ENCODE measurements at places on chromosomes 4 and X.

- DNase-seq = no peak
Measured at GRCh38 chr4:72743078-72743477, 174.1 kb upstream of the ADAMTS3 start.

DNA sequence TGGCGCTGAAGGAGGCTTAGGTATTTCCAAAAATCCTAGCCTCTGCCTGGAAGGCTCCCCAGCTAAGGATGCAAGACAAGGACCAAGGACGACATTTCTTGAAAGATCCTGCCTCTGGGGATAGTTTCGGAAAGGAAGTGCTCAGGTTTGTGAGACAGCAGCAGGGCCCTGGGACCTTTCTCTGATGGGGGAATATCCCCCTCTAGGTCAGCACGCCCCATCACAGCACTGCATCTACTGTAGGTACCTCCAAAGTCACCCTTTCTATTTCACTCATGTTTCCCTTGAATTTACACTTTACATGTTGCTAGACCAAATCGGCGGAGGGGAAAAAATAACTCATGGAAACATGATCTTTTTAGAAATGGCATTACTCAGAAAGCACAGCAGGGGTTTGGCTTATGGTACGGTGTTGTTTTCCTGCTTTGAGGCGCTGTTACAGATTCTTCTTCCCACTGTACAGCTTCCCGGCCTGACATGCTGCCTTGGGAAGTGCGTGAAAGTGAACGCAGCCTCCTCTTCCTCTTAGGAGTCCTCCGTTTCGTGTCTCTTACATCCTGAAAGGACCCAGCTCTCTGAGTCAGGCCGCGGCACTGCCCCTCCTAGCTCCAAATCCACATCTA is 77.2 kb upstream of the DHRSX start:
- DNase-seq = no peak

DNA sequence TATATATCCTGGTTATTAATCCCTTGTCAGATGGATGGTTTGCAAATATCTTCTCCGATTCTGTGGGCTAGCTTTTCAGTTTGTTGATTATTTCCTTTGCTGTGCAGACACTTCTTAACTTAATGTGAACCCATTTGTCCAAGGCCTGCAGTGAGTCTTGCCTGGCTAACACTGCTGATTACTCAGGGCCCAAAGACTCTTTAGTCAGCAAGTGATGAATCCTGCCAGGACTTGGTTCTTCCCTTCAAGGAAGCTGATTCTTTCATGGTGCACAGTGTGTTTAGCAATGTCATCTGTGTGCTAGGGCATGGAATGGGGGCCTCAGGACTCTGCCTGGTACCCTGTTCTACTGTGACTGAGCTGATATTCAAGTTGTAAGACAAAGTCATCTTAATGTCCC is 81.8 kb upstream of the TEX13A start:
- no peak for DNase-seq

GRCh38 chrX:136028383-136028984 is 43.2 kb downstream of the SLC9A6 start:
- DNase-seq = peak; percentile 51

DNA sequence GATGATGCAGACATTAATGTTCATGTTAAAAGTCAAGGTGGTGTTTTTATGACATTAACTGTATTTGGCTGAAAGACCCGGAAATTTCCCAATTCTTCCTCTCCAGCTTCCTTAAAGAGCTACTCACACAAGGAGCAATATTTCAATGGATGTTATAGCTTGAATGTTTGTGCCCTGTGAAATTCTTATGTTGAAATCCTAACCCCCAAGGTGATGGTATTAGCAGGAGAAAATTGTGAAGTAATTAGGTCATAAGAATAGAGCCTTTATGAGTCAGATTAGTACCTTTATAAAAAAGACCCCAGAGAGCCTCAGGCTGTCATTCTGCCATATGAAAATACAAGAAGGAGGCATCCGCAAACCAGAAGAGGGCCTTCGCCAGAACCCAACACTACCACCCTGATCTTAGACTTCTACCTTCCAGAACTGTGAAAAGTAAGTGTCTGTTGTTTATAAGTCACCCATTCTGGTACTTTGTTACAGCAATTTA is 3.6 kb downstream of the TLR1 start:
- no peak for DNase-seq

- DNase-seq = no peak
Measured at GRCh38 chrX:69020316-69020715, 144.9 kb downstream of the PJA1 start.

DNA sequence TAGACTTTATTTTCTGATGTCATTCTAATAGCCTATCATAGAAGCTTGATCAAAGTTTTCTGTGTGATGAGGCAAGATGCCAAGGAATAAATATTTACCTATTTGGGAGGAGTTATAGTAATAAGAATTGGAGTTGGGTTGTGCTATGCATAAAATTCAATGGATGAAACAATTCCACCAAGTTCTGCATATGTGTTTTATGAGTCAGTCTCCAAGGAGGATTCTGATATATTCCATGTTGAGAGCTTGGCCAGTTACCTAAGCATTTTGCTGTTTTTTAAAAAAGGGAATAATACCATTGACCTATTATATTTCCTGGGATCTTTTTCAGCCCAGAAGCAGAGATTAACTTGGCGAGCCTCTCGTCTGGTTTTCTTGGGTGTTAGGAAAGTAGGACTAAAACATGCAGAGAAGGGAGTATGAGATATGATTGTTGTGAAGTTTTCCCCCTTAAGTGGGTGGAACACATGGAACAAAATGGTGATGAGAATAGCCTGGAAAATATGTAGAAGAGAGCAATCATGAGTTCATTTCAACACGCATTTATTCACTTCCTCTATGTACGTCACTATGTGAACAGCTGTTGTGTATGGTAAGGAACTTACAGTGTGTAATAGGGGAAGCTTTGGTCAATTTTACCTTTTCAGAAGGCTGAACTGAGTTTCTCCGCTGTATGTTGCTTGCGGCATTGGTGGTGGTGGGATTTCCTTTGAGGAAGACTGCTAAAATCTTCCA is 39.2 kb downstream of the POLA1 start:
- no peak for DNase-seq

- no peak for DNase-seq
Measured at GRCh38 chr4:47538111-47538824, 53.2 kb downstream of the ATP10D start.

GRCh38 chr4:77052352-77052751 is 23.4 kb downstream of the CCNI start:
- DNase-seq = peak; percentile 65

- DNase-seq = no peak
Measured at GRCh38 chr4:118712872-118713271, 27.7 kb downstream of the METTL14 start.

- no peak for DNase-seq
Measured at GRCh38 chr4:85200106-85200505, 233.6 kb upstream of the WDFY3 start.

- no peak for DNase-seq
Measured at GRCh38 chr4:3512279-3512678, 19.9 kb downstream of the LRPAP1 start.

- peak; percentile 36 for DNase-seq
Measured at GRCh38 chr4:792626-793092, 33.3 kb downstream of the CPLX1 start.

GRCh38 chr4:9899306-9900055 is 118.0 kb downstream of the DRD5 start:
- no peak for DNase-seq

- peak; percentile 31 for DNase-seq
Measured at GRCh38 chrX:24241822-24242648, 71.8 kb downstream of the SUPT20HL2 start.

GRCh38 chr4:7398788-7399439 is 35.8 kb downstream of the PSAPL1 start:
- DNase-seq = no peak

DNA sequence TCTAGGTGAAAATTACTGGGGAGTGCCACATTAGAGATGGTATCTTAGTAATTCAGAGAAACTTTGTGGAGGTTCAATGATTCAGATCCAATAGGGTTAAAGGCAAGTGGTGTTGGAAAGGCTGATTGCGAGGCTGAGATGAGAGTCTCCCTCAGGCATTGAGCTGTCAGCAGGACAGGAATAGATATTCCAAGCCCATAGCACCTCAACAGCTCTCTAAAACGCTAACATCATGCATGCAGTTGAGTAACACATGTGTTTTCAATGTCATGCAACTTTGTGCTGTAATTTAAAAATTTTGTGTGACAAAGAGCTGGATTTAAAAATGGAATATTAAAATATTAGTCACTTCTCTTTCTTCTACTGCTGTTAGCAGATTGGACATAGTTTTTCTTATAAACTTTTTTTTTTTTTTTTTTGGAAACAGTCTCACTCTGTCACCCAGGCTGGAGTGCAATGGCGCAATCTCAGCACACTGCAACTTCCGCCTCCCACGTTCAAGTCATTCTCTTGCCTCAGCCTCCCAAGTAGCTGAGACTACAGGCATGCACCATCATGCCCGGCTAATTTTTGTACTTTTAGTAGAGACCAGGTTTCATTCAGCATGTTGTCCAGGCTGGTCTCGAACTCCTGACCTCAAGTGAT is 173.5 kb upstream of the C1QTNF7 start:
- no peak for DNase-seq

GRCh38 chrX:22409418-22409817 is 136.7 kb downstream of the CBLL2 start:
- no peak for DNase-seq

GRCh38 chr4:164428561-164428960 is 325.4 kb upstream of the SMIM31 start:
- no peak for DNase-seq
